ENCODE measurements at places on chromosomes 6 and 20. TPM values are rescaled to one million over a fixed set of nuclear protein-coding genes. Genes with fewer than 3 reads are reported as not detected.

DNA sequence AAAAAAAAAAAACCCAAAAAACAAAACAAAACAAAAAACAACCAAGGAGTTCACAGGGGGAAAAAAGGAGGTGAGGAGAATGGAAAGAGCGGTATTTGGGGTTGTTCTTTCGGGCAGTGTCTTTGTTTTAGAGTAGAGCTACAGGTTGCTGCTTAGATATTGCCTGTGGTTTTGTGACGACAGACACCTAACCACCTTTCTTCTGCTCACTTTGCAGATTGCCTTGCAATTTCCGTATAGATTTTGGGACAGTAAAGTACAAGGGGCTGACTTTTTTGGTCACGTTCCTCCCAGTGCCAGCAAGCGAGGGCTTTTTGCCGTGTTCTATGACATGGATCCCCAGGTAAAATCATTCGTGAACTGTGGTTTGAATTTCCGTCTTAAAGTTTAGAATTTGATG lies 50.9 kb downstream of the DEK start:
- DNase-seq, result no peak

DNA sequence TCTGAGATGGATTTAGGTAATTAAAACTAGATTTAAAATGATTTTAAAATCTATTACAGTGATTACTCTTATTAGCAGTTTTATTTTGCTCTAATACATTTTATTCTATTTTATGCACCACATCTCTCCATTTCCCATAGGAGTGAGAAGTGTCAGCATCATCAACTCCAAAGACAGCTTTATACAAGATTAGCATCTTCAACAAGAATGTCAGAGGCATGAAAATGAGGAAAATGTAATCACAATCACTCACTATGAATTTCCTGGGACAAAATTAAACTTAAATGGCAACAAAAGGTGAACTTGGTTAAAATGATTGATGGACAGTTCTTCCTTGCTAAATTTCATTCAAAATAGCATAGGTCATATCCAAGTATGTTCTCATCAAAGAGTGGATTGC lies 19.8 kb downstream of the HDGFL1 start:
- no peak for DNase-seq

GRCh38 chr6:18342223-18342622 lies 44.9 kb upstream of the RNF144B start:
- no peak for DNase-seq

DNA sequence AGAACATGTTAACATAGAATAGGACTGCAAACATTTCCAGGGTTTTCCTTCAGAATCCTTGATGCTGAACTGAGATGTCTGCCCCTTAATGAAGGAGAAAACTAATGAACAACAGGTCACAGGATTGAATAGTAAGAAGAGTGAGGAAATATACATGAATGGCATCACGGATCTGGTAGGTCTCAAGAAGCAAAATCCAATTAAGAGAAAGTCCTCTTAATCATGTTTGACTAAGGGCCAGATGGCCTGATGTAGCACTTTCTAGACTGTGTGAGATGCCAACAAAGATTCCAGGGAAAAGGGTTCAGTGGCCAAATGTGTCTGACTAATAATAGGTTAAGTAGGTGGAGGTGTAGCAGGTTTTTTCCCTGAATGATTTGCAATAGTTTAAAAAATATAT lies 13.7 kb upstream of the SHPRH start:
- DNase-seq, result no peak

- DNase-seq, result no peak
Measured at GRCh38 chr20:5612581-5613301, 137.5 kb upstream of the SHLD1 start.

GRCh38 chr20:10489853-10490252 lies 54.7 kb downstream of the SLX4IP start:
- DNase-seq, result no peak

DNA sequence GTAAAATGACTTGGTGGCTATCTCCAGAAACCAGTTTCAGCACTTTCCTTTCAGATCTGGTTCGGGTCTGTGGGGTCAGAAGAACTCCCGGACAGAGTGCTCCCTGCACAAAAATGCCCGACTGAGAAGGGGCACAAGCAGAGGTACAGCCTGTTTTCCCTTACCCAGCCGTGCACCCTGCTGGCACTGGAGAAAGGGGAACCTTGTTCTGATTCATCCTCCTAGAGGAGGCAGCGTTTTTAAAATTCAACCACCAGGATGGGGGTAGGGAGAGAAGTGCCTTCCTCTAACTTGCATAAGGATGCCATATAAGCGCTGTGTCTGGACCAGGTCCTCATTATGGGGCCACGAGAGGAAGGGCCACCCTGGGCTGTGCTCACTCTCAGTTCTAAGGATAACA lies 17.6 kb downstream of the RIMS4 start:
- no peak for DNase-seq

GRCh38 chr6:146297815-146298214 lies 245.8 kb upstream of the RAB32 start:
- DNase-seq, result no peak

DNA sequence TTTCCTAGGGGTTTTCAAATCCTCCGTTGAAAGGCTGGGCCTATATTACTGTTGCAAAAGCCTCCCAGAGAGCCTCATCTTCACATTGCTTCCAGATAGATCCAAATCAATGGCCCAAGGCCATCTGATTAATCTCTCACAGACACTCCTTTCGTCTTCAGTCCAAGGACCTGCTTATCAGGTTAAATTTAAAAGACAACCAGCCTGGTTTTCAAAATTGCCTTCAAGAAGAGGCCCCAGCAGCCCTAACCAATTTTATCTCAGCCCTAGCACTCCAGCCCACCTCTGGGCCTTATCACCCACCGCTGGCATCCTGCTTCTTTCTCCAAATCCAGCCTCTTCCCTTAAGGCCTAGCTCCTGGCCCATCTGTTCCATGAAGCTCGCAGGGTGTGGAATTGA lies 15.5 kb upstream of the CCND3 start:
- DNase-seq, result no peak

DNA sequence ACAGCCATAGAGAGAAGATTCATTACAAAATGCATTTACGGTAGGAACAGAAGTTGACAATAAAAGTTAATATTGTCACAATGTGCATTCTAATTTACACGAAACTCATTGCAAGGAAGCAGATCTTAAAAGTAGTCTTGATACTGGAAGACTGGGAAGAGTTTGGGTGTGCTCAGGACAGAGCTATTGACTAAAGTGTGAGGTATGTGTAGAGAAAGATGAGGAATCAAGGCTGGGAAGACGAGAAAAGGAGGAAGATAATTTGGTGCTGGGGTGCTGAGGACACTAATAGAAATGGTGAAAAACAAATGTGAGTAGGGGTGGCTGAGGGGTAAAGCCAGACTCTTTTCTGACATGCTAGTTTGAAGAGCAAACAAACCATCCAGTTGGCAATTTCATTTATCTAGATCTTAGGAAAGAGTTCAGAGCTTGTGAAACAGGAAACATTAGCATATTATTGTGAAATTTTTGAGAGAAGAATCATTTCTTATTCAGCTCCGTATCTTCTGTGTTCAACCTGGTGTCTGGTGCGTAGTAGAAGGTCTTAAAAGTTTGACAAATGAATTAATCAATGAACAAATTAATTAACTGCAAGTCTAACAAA lies 72.7 kb downstream of the ELOVL4 start:
- no peak for DNase-seq

DNA sequence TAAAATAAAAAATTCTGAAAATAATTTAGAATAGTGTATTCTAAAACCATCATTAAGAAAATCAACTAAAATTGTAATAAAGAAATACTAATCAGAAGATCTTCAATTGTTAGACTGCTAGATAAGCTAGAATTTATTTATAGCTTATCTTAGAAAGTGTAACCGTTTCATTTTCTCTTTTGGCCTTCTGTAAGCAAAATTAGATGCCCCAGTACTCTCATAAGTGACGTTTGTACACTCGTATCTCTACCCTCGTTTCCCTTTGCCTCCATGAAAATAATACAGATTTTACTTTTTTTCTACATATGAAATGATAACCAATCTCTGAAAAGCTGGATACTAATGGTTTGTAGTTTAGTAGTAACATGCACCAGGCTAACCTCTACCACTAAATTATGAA lies 19.8 kb downstream of the DSE start:
- DNase-seq, result no peak

- no peak for DNase-seq
Measured at GRCh38 chr6:41715795-41716515, 19.5 kb downstream of the TFEB start.

DNA sequence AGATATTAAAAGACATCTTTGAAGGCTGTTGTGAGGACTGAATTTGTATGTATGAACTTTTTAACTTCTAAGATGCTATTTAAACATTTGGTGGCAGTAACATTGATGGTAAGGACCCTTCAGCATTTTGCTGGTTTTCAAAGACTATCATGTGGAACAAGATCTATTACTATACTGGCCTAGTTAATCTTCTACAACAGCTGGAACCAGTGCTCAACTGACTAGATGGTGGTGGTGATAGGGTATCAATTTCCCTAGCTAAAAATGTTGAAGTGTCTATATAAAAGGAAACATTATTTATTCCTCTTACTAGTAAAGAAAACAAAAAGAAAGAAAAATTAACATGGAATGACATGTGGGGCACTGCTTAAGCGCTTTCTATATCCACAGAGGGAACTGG lies 195.7 kb downstream of the TASP1 start:
- no peak for DNase-seq

The LY6G6D gene
- total RNA-seq, result not detected

The B3GAT2 gene
- not detected for total RNA-seq

The HLA-DQB1 gene
- 21.5 TPM for total RNA-seq

The SFTA2 gene
- not detected for total RNA-seq

The IL17F gene
- not detected for total RNA-seq

The IP6K3 gene
- 0.13 TPM for total RNA-seq
